NCI-H82 (cell line): ENCODE measurements at places on chromosomes 12 and 14.

- DNase-seq, result no peak
Measured at GRCh38 chr12:45483571-45483970, 245.9 kb upstream of the ARID2 start.

GRCh38 chr12:78824918-78825317 is 39.7 kb upstream of the SYT1 start:
- DNase-seq, result no peak

DNA sequence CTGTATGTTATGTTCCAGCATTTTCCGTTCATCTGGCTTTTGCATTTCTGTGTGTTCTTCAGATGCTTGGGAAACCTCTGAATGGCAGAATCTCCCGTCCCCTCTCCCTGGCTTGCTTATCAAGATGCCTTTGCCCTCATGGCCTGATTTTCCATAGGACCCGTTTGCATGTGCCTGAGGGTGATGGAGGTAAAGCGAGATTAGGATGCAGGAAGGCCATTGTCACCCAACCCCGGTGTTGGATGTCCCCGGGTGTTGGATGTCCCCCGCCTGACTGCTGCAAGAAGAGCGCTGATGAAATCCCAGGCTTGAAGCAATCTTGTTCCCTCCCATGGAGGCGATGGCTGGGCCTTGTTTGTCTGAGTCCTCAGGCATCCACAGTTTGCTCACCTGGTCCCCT is 9.6 kb downstream of the BRI3BP start:
- DNase-seq, result no peak

GRCh38 chr14:102430212-102430908 is 67.6 kb downstream of the TECPR2 start:
- no peak for DNase-seq

DNA sequence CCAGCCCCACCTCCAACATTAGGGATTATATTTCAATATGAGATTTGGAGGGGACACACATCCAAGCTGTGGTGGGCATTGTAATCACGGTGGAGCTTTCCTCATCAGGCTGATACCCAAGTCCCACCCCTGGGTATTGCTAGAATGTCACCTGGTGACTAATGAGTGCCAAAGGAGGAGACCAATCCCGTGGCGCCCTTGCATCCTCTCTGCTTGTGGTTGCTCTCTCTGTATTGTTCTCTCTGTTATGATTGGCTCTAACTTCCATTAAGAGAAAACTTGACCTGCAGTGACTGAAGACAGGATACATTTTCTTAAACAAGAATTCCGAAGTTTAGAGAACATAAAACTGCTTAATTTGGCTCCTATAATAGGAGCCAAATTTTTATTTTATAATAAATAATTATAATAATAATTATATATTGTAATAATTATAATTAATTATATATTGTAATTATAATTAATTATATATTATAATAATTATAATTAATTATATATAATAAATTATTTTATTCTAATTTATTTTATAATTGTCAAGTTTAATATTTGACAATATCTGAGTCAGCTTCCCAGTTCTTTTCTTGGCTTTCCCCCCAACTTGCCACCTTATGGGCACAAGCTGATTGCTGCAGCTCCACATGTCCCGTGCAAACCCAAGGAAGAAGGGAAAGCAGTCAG is 420.1 kb downstream of the DIO2 start:
- no peak for DNase-seq

DNA sequence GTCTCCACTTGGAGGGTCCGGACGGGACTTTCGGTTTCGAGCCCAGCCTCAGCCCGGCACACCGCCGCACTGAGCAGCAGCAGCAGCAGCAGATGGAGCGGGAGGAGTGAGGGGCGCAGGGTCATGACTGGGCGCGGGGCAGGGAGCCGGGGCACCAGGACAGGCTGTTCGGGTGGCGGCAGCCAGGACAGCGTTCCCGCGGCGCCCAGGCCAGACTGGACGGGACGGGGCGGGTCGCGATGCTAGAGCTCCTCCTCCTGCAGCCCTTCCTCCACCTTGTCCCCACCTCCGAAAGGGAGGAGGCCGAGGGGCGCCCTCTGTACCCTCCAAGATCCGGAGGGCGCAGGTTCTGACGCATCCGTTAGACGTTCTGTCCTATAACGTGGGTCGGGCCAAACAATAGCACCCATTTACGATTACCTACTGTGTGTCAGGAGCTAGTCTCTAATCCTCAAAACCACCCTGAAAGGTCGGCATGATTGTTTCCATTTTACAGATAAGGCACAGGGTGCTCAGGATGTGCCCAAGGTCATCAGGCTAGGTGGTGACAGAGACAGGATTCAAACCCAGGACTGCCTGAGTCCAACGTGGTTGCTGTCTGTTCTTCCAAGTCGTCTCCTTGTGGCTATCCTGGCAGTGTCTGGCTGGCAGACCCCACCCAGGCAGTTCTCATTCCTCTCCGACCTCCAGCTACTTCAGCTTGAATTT is at the start of gene FKBP11:
Gene FKBP11 (minus strand): TSS at position 189 of the 708 bp plus-strand sequence. CDS start 64 bp downstream, at position 125.
- peak; percentile 78 for DNase-seq

DNA sequence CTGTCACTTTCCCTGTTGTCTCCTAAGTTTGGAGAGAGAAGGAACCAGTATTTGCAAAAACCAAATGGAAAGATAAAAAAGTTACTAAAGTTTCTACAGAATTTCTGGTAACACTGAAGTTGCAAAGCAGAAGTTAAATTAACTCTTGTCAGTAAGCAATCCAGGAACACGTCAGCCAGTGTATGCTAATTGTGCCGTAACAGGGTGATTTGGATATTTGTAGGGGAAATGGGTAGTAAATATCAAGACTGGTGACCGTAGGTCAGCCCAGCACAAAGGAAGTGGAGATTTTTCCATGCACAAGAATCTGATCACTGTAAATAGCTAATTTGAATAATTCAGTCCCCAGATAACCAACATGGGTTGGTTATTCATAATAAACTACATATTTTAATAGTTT is 2.3 kb downstream of the CDKN1B start:
- no peak for DNase-seq

GRCh38 chr14:89107626-89108025 is 283.2 kb downstream of the TTC8 start:
- peak; percentile 59 for DNase-seq

GRCh38 chr14:96931751-96932150 is 134.6 kb downstream of the VRK1 start:
- no peak for DNase-seq

GRCh38 chr12:69415471-69416275 is 54.5 kb upstream of the FRS2 start:
- peak; percentile 64 for DNase-seq

DNA sequence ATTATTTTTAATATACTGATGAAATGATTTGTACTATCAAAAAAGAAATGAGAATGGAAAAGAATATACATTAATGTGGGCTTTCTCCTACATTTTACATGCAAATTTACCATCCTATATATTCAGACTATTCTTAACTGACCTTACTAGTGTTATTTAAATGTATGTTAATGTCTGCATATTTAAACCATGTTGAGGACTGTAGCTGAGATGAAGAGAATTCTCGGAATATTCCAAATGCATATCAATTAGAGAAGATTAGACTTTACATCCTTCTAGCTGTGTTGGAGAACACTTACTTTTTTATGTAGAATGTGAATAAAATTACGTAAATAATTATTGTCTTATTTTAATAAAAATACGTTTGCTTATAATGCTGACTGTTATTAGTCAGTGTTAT is 990.1 kb upstream of the LRFN5 start:
- no peak for DNase-seq

GRCh38 chr12:24597580-24597979 is 351.3 kb downstream of the BCAT1 start:
- DNase-seq, result no peak

GRCh38 chr14:68523989-68524725 is 268.7 kb downstream of the ZFP36L1 start:
- no peak for DNase-seq

- DNase-seq, result peak; percentile 8
Measured at GRCh38 chr12:1350934-1351240, 243.5 kb downstream of the FBXL14 start.

DNA sequence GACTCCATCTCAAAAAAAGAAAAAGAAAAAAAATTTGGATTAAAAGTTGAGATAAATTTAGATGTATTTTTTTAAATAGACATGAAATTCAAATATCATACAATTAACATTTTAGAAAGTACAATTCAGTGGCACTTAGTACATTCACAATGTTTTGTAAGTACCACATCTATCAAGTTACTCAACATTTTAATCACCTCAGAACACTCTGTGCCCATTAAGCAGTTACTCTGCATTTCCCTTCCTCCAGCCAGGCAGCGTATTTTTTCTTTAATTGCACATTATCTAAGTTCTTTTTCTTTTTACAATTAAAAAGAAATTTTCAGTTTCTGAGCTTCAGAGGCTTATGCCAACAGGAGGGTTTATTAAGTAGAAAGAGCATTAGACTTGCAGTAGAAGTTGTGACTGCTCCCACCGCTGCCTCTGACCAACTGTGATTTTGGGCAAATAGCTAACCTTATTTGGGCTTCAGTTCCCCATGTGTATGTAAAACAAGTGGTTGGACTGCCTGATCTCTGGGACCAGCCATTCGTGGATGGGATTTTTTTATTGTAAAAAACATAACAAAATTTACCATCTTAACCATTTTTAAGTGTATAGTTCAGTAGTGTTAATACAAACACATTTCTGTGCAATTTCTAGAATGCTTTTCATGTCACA is 65.7 kb downstream of the WNK1 start:
- DNase-seq, result no peak

DNA sequence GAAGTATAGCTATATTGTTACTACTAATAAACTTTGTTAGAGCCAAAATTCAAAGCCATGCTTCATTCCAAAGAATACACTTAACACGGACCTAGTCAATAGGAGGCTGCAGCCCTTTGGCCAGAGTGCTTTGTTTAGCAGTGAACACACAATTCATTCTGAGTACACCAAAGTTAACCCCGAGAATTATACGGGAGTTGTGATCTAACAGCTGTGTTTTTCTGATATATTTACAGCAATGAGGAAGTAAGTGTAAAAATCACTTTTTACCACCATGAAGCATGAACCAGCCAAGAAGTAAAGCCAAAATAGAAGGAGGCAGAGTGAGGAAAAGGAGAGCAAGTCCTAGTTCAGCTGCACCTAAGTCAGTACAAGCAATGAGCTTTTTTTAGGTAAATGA is 156.8 kb upstream of the PDE3A start:
- DNase-seq, result no peak

- DNase-seq, result peak; percentile 77
Measured at GRCh38 chr12:89470741-89471509, 53.7 kb downstream of the GALNT4 start.

DNA sequence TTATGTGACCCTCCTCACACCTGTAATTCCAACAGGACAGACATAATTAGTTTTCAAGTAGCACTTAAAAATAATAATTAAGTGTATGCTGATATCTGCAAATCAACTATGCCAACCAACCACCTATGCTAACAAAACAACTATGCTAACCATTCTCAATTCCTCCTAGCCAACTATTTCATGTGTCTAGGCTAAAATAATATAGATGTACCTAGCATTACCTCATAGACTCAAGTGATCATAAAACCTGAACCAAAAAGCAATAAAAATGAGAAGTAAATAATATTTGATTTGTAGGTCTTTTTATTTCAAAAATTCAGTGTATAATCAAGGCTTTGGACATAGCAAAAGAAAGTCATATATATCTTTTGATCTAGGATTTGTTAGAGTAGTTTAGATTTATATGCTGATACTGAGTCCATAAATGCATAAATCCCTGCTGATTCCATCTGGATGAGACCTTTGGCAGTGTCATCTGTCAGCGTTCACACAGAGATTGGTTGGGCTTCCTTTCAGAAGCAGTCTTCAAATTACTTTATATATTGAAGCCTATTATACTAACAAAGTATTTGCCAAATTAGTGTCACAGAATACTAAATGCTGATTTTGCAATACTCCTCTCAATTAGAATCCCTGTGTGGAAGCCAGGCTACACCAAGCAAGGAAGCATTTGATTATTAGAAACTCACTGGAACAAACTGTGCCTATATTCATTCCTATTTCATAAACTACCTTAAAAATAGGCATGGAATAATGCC is 101.4 kb upstream of the PPM1H start:
- DNase-seq, result no peak

GRCh38 chr12:20280515-20280914 is 87.8 kb upstream of the PDE3A start:
- DNase-seq, result no peak

GRCh38 chr12:43444940-43445564 is 107.0 kb downstream of the ADAMTS20 start:
- peak; percentile 80 for DNase-seq

GRCh38 chr14:80393766-80394165 is 182.5 kb upstream of the DIO2 start:
- DNase-seq, result no peak

DNA sequence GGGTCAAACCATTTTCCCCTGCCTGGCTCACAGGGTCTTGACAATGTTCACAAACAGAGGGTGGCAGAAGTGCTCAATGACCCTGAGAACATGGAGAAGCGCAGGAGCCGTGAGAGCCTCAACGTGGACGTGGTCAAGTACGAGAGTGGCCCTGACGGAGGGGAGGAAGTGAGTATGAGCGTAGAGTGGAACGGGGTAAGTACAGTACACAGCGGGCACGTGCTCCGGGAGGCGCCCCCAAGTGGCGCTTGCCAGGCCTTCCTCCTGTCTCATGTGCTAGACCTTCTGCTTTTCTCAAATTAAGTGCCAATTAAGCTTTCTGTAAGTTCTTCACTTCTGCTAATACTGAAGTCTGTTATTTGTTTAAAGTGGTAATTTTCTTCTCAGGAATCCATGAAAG is 35.9 kb downstream of the XRCC3 start:
- DNase-seq, result peak; percentile 47

- DNase-seq, result no peak
Measured at GRCh38 chr12:93947486-93947885, 200.9 kb upstream of the PLXNC1 start.

DNA sequence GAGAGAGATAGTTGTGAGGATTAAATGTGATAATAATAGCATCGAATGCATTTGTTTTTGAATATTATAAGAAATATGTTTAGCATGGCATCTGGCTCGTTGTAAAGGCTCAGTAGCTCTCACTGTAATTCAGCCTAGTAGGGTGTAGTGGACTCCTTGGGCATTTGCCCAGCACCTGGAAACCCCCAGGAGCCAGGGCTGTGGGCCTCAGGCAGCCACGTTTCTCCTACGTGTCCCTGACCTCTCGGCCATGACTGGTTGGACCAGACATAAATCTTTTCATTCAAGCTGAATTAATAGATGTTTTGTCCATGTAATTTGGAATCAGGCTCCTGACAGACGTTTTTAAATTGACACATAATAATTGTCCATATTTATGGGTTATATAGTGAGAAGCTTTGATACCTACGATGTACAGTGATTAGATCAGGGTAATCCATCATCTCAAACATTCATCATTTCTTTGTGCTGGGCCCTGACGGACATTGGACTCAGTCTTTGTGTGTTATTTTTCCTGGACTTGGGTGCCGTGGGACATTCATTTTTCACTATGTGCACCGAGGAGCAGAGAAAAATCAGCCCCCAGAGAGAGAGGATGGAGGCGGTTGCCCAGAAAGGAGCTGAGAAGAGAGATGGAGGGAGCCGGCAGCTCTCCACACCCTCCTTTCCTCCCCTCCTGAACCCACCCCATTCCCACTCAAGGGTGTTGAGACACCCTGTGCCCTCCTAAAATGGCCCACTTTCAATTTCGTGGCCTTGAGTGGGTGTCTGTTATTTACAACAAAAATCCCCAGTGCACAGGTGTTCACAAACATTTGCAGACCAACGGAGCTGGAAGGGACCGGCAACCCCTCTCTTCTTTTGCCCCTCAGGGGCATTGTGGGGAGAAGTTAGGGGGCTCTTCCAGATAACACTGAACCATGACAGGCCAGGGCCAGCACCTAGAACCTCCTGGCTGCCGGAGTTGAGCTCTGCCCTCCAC is 296.4 kb downstream of the DPF3 start:
- DNase-seq, result no peak

- DNase-seq, result no peak
Measured at GRCh38 chr12:59084511-59085375, 164.4 kb upstream of the LRIG3 start.

GRCh38 chr12:105358789-105359188 is 28.3 kb downstream of the C12orf75 start:
- no peak for DNase-seq
